ENCODE measurements at places on chromosomes 7 and 10.

- no peak for DNase-seq
Measured at GRCh38 chr7:101457001-101457750, 94.5 kb downstream of the COL26A1 start.

DNA sequence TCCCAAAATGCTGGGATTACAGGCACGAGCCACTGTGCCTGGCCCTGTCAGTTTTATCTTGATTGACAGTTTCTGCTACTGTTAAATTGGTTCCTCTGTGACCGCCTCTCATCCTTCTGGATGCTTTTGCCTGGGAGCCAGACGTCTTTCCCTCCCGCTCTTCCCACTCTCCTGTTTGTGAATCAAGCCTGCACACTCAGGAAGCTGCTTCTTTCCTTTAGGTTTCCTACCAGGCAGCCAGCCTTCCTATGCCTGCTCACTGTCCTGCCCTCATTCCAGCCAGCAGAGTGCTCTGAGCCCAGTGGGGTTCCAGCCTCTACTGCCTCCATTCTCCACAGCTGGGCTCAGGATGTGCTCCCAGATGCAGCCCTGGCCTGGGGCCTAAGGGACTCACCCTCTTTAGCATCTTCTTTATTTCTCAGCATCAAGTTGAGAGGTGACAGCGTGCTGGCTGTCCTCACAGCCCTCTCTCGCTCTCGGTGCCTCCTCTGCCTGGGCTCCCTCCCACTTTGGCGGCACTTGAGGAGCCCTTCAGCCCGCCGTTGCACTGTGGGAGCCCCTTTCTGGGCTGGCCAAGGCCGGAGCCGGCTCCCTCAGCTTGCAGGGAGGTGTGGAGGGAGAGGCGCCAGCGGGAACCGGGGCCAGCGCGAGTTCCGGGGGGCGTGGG is 5.1 kb downstream of the SH2D4B start:
- no peak for DNase-seq

DNA sequence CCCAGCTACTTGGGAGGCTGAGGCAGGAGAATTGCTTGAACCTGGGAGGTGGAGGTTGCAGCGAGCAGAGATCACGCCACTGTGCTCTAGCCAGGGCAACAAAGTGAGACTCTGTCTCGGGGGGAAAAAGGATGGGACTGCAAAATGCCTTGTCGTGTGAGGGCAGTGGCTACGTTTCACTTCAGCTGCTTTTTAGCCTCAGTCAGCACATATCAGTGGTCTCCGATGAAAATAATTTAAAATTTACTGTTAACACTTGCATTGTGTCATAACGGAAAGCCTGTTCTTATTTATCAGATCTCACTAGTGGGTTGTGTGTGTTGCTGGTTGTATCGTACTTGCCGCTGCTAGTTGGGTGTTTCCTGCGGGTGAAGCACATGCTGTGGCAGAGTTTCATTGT is 61.9 kb downstream of the RBM33 start:
- no peak for DNase-seq

GRCh38 chr7:112481121-112481736 is 438 bp downstream of the LSMEM1 start:
- DNase-seq, result no peak

- DNase-seq, result peak; percentile 24
Measured at GRCh38 chr10:58477122-58477521, 35.5 kb upstream of the BICC1 start.

GRCh38 chr7:16989811-16990413 is 108.1 kb upstream of the AGR3 start:
- peak; percentile 99 for DNase-seq

GRCh38 chr7:119684763-119685162 is 588.2 kb upstream of the KCND2 start:
- DNase-seq, result no peak

- DNase-seq, result no peak
Measured at GRCh38 chr7:36209814-36210183, 56.7 kb downstream of the EEPD1 start.

DNA sequence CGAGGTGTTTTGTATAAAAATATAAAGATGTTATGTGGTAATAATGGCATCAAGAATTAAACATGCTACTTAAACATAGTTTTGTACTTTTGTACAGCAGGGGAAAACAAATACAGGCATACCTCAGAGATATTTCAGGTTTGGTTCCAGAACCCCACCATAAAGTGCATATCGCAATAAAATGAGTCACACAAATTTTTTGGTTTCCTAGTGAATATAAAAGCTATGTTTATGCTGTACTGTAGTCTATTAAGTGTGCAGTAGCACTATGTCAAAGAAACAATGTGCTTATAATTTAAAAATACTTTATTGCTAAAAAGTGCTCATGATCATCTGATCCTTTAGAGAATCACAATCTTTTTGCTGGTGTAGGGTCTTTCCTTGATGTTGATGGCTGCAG is 17.8 kb downstream of the LRRTM3 start:
- DNase-seq, result no peak

GRCh38 chr7:66877577-66878300 is 43.3 kb upstream of the TMEM248 start:
- DNase-seq, result no peak

DNA sequence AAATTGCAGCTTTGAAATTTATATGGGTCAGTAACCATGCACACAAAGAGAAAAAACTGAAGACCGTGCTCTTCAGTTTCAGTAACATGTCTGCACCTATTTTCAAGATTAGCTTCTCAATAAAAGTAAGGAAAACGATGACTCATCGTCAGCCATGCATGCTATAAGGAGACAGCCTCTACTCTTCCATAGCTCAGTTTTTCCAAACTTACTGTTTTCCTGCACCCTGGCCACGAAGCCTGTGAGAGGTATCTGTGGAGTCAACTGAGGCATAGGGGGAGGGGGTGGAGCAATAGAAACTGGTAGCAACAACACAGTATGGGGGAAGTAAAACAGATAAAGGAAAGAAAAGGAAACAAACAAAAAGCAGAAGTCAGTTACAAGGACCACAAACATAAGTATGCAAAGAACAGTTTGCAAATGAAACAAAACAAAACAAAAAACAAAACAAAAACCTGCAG is 58.0 kb downstream of the PDSS1 start:
- DNase-seq, result peak; percentile 27

GRCh38 chr10:49068209-49068608 is 47.1 kb downstream of the VSTM4 start:
- no peak for DNase-seq

DNA sequence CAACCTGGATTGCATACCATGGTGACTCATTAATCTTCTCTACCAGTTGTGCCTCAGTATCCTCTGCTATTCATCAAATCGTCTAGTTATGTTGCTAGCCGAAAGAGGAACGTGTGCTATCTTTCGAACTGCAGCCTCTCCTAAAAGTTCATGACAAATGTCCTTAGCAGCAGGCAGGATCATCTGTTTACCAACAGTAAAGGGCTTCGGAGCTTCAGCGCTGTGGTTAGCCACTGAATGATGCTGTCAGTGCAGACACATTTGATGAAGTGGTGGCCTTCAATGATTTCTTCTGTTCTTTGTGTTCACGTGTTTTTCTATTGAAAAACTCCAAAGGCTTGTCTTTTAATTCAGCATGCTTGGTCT is 68.8 kb downstream of the CSTF2T start:
- no peak for DNase-seq

GRCh38 chr10:132590752-132591121 is 53.1 kb downstream of the INPP5A start:
- DNase-seq, result no peak

DNA sequence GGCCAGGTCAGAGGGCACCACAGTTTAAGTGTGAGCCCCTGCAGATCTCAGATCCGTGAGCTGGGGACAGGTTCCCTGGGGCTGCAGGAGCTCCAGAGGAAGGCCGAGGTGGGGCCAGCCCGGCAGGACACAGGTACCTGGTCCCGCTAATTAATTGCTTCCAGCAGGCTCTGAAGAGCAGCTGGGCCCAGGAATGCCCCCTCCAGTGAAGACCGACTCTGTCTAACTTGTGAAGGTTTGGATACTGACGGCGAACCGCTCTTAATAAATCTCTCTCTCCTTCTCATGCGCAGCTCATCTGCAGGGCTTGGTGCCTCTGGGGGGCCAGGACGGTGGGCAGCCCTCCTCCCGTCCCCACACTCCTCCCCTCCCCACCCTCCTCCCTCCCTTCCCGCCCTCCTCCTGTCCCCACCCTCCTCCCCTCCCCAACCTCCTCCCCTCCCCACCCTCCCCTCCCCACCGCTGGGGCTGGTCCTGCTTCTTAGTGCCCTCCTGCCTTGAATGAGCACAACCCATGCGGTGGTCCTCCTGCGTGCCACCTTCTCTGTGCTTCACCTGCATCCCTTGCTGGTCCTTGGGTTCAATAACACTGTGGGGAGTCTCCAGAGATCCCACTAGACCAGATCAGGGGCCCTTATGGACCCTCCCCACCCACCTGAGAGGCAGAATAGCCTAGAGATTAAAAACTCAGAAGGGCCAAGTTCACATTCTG is 38.3 kb downstream of the PDGFA start:
- no peak for DNase-seq

DNA sequence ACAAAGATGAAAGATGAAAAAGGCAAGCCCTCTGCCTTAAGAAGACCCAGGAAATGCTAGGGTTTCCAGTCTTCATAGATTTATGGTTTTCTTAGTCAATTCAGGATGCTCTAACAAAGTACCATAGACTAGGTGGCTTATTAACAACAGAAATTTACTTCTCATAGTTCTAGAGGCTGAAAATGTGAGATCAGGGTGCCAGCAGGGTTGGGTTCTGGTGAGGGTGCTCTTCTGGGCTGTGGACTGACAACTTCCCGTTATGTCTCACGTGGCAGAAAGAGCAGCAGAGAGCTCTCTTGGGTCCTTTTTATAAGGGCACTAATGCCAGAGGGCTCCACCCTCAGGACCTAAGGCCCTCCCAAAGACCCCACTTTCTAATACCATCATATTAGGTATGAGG is 23.7 kb downstream of the ELMO1 start:
- no peak for DNase-seq

GRCh38 chr10:99304862-99305229 is 24.3 kb upstream of the CNNM1 start:
- DNase-seq, result no peak

GRCh38 chr7:54299426-54299825 is 242.7 kb upstream of the VSTM2A start:
- no peak for DNase-seq

GRCh38 chr10:132961787-132962622 is 19.6 kb upstream of the CFAP46 start:
- DNase-seq, result no peak

- DNase-seq, result no peak
Measured at GRCh38 chr7:96349572-96349971, 27.7 kb upstream of the SLC25A13 start.

GRCh38 chr7:17029150-17029549 is 147.4 kb upstream of the AGR3 start:
- no peak for DNase-seq

DNA sequence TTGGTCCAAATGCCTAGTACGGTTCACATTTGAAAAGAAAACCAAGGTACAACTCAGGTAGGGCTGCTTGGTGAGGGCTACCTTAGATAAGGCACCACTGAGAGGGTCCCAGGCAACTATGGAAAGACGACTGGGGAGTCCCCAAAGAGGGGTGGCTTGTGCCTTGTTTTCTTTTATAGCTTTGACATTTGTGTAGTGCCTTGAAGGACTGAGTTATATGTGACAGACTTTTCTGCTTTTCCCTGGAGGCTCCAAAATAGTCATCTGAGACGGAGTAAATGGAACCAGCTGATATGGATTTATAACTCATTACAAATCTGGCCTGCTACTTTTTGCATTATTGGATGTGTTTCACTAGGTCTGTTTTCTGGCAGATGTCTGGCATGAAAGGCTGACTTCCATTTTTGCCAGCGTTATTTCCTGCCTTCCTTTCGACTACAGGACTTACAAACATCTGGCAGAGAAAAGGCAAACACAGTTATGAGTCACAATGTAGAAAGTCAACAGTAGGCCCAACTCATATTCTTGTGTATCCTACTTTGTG is 88.2 kb upstream of the IMMP2L start:
- peak; percentile 76 for DNase-seq

Measured in H4 (cell line).